ENCODE measurements at places on chromosomes 12 and 14. TPM values are rescaled to one million over a fixed set of nuclear protein-coding genes. Genes with fewer than 3 reads are reported as not detected.

Gene COCH
- total RNA-seq, result 0.18 TPM

Gene ASCL1
- total RNA-seq, result not detected

Gene KLHL33
- 0.04 TPM for total RNA-seq

Gene GNB3
- total RNA-seq, result 1.4 TPM

Gene SIRT4
- total RNA-seq, result 1.1 TPM

Gene ZFYVE1
- total RNA-seq, result 13.0 TPM

Gene PTPRR
- 0.74 TPM for total RNA-seq

Gene LTA4H
- total RNA-seq, result 87.8 TPM

Gene FSCB
- total RNA-seq, result not detected

Gene FAIM2
- not detected for total RNA-seq

Gene IL31
- not detected for total RNA-seq

Gene TAS2R43
- 1.3 TPM for total RNA-seq

Gene LALBA
- total RNA-seq, result not detected

Gene PAPLN
- total RNA-seq, result 1.2 TPM

Gene KRT73
- total RNA-seq, result not detected

Gene GALNT9
- total RNA-seq, result 0.33 TPM

Gene NOS1
- 0.04 TPM for total RNA-seq

Gene CLEC4E
- total RNA-seq, result not detected

Gene GZMH
- not detected for total RNA-seq

Gene ANKRD13A
- total RNA-seq, result 32.1 TPM

Gene KLRB1
- not detected for total RNA-seq

Gene C1S
- 0.40 TPM for total RNA-seq

Gene IL26
- total RNA-seq, result not detected

Gene CLEC7A
- 0.07 TPM for total RNA-seq

Gene KCNC2
- total RNA-seq, result not detected

Gene BMP4
- total RNA-seq, result 64.3 TPM

Gene SYT1
- total RNA-seq, result 0.59 TPM

Gene CCDC175
- not detected for total RNA-seq

Gene SLC8A3
- total RNA-seq, result 0.14 TPM

Gene RD3L
- not detected for total RNA-seq

Gene PLA2G1B
- total RNA-seq, result not detected

Gene FITM1
- total RNA-seq, result not detected

Gene TAS2R13
- 0.73 TPM for total RNA-seq

Gene OTX2
- total RNA-seq, result not detected

Gene FBXO33
- total RNA-seq, result 17.5 TPM

Gene NGB
- not detected for total RNA-seq

Gene EXOC3L4
- not detected for total RNA-seq

Gene E2F7
- 10.2 TPM for total RNA-seq

Gene PMCH
- 0.66 TPM for total RNA-seq

Gene EFS
- not detected for total RNA-seq

Gene AKAP6
- total RNA-seq, result 0.26 TPM

Gene SMARCC2
- total RNA-seq, result 53.2 TPM

Gene GLIPR1L1
- not detected for total RNA-seq

Gene B3GNT4
- 0.04 TPM for total RNA-seq

Gene TSHR
- not detected for total RNA-seq

Gene SDR9C7
- total RNA-seq, result not detected

Gene KRT5
- 0.66 TPM for total RNA-seq

Gene ANKS1B
- 0.07 TPM for total RNA-seq
